ENCODE measurements at places on chromosomes 1 and 21. TPM values are rescaled to one million over a fixed set of nuclear protein-coding genes. Genes with fewer than 3 reads are reported as not detected.

Gene KCNT2
- total RNA-seq, result 0.79 TPM

Gene CYP4A11
- total RNA-seq, result not detected

Gene TNFSF18
- not detected for total RNA-seq

Gene ILDR2
- total RNA-seq, result 1.3 TPM

Gene CELA3B
- total RNA-seq, result 0.76 TPM

Gene MSH4
- 0.15 TPM for total RNA-seq

Gene KRTAP6-1
- not detected for total RNA-seq

Gene C4BPB
- total RNA-seq, result 5.0 TPM

Gene HSPA13
- 11.1 TPM for total RNA-seq

GRCh38 chr1:247331525-247332214 lies at the start of gene ZNF496:
TSS of gene ZNF496 (minus strand) at chr1:247331867. CDS start at chr1:247329578, 2,289 bp downstream.
- DNase-seq, result peak; percentile 77

GRCh38 chr1:39490596-39491145 lies 765 bp upstream of the BMP8A start:
- no peak for DNase-seq

- no peak for DNase-seq
These were observed 130.8 kb downstream of the NOS1AP start for GRCh38 chr1:162200096-162200847.

DNA sequence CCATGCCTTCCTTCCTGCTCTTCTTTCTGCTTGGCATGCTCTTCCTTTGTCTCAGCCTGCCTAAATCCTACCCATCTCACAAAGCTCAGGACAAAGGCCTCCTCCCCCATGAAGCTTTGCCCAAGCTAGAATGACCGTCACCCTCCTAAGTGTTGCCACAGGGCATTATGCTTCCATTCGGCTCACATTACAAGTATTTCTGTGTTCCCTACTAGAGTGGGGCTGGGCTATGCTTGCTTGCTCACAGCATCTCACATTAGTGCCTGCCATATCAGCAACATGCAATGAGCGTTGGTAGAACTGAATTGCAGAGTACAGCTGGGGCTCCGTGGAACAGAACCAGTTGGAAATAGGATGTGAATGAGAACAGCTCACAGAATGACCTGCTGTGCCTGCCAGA lies 82.8 kb downstream of the CD58 start:
- DNase-seq, result no peak

DNA sequence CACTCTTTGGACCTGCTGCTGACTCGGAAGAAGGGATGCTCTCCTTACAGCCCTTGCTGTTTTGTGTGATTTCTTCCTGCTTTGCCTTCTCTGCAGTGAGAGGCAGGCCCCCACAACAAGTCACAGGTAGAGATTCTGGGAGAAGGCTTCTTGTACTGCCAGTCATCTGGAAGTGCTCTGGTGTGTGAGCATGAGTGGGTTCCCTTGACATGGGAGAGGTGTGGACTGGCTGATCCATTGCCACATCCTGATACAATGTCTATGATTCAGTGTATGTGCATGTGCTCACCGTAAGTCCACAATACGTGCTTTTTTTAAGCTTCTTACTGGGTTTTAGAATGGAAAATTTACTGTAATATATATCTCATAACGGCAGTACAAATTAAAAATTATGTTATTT lies 46.0 kb upstream of the PLA2G4A start:
- no peak for DNase-seq

- no peak for DNase-seq
These were observed 123.5 kb upstream of the CXADR start for GRCh38 chr21:17389311-17389710.

DNA sequence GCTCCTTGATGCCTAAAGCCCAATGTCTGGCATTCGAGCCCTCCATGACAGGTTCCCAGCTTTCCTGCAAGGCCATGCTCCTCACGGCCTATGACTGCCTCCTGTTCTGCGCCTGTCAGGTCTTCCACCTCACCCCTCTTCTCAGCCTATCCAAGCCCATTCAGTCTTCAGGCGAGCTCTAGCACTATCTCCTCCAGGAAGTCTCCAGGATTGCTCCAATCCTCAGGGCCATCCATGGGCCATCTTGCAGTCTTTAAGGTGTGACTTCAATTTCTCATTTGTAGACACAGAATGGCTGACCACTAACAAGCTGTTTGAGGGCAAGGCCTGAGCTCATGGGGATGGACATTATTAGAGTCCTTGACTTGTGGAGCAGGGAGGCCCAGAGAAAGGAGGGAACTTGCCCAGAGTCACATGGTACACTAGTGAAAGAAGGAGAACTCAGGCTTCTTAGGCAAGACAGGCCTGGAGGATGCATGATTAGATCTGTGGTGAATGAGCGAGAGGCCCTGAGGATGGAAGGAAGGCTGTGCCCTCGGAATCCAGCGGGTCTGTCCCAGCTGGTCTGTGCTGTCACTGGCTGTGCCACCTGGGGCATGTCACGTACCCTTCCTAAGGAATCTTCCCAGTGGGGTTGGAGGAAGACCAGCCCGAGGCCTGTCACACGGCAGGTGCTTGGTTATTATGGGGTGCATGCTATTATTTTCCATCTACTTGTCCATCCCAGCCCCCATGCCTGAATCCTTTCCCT lies 1.2 kb upstream of the ACOT11 start:
- no peak for DNase-seq

- DNase-seq, result no peak
These were observed 934.2 kb downstream of the TTLL7 start for GRCh38 chr1:83064589-83065242.

DNA sequence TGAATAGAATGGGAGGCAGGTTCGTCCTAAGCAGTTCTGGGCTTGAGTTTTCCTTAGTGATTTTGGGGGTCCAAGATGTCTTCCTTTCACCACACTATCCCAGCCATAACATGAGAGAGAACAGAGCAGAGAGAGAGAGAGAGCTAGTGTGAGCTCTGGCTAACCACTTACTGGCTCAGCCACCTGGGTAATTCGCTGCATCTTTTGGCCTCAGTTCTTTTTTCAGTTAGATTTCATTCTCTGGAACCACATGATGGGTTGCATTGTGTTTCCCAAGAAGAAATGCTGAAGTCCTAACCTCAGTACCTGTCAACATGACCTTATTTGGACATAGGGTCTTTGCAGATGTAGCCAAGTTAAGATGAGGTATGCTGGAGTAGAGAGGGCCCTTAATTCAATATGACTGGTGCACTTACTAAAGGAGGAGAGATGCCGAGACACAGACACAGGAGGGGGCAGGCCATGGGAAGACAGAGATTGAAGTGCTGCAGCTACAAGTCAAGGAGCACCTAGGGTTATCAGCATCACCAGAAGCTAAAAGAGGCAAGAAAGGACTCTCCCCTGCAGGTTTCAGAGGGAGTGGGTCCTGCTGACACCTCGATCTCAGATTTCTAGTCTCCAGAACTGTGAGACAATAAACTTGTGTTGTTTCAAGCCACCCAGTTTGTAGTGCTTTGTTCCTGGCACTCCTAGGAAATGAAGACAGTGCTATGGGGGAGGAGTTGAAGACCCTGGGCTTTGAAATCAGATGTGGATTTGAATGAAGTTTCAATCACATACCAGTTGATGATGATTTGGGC lies 26.2 kb upstream of the TARBP1 start:
- DNase-seq, result no peak

GRCh38 chr1:155185783-155186066 lies 12.1 kb downstream of the TRIM46 start:
- DNase-seq, result no peak

- no peak for DNase-seq
These were observed 58.6 kb downstream of the MDM4 start for GRCh38 chr1:204574865-204575163.

- DNase-seq, result peak; percentile 93
These were observed 8.5 kb upstream of the MEX3A start for GRCh38 chr1:156090840-156091188.

DNA sequence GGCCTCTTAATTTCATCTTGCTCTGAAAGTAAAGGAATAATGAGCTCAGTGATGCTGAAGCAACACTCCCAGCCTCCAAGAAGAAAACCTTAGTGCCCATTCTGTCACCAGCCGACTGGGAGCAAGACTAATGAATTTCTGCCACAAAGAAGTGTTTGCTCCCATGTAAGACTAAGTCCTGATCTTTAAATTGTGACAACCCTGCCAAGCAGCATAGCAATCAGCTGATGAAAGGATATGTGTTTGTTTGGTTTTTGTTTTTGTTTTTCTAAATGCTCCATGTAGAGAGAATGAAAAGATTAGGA lies 113.7 kb upstream of the PALMD start:
- DNase-seq, result no peak

GRCh38 chr1:25642574-25643108 lies 26.1 kb downstream of the MAN1C1 start:
- peak; percentile 38 for DNase-seq

DNA sequence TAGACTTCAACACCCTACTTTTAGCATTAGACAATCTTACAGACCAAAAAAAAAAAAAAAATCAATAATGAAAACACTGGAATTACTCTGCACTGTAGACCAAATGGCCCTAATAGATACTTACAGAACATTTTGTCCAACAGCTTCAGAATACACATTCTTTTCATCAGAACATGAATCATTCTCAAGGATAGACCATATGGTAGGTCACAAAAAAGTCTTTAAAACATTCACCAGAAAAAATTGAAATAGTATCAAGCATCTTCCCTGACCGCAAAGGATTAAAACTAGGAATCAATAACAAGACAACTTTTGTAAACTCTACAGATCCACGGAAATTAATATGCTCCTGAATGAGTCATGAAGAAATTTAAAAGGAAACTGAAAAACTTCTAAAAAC lies 22.5 kb downstream of the ZNF670 start:
- no peak for DNase-seq

GRCh38 chr1:165300400-165300903 lies 56.1 kb downstream of the LMX1A start:
- DNase-seq, result no peak

GRCh38 chr21:39523399-39523798 lies 71.6 kb downstream of the SH3BGR start:
- peak; percentile 72 for DNase-seq

DNA sequence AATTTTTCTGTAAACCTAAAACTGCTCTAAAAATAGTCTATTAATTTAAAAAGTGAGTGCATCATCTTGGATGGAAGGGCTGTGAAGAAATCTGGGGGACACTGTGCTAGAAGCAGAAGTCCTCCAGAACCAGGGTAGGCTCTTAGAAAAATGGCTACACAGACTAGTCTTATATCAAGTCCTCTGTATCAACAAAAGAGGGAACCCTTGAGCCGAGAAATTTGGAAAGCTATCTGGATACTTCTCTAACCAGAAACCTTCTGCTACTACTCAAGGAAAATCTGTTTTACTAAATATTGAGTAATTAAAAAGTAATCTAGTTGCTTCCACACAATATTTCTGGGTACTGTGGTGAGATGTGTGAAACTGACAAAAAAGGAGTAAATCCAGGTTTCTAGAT lies 92.1 kb downstream of the WDR3 start:
- no peak for DNase-seq

GRCh38 chr21:25895565-25896205 lies 160.9 kb downstream of the GABPA start:
- DNase-seq, result no peak

- no peak for DNase-seq
These were observed 425.3 kb downstream of the DUSP10 start for GRCh38 chr1:221316491-221317056.

GRCh38 chr1:115068826-115069585 lies 20.3 kb downstream of the TSPAN2 start:
- no peak for DNase-seq

DNA sequence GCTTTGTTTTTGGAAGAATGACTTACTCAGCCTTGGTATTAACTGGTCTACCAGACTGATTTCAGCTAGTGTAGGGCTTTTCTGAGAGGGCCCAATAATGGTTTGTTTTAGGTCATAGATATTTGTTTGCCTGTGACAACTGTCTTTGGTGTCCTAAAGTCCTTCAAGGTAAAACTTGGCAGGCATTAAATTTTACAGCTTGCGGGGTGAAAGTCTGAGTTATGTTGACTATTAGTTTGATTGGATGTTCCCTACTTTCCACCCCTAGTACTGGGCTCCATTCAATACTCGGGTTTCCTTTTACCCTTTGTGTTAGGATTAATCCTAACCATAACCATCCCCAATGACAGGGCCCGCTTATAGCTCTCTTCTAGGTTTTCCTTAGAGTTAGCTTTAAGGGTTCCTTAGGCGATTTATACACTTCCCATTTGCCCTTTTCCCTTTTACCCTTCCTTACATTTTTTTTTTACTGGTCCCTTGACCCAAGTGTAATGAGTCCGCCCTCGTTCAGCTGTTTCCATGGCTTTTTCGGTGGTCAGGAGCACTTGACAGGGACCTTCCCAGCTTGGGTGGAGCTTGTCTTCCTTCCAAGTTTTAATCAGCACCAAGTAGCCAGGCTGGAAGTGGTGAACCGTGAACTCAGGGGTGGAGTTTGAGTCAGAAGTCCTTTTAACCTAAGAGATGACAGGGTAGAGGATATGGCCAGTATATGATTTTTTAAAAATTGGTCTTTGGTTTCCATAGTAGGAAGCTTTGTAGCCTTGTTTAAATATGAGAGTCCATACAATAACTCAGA lies 28.5 kb upstream of the LCE5A start:
- DNase-seq, result no peak

DNA sequence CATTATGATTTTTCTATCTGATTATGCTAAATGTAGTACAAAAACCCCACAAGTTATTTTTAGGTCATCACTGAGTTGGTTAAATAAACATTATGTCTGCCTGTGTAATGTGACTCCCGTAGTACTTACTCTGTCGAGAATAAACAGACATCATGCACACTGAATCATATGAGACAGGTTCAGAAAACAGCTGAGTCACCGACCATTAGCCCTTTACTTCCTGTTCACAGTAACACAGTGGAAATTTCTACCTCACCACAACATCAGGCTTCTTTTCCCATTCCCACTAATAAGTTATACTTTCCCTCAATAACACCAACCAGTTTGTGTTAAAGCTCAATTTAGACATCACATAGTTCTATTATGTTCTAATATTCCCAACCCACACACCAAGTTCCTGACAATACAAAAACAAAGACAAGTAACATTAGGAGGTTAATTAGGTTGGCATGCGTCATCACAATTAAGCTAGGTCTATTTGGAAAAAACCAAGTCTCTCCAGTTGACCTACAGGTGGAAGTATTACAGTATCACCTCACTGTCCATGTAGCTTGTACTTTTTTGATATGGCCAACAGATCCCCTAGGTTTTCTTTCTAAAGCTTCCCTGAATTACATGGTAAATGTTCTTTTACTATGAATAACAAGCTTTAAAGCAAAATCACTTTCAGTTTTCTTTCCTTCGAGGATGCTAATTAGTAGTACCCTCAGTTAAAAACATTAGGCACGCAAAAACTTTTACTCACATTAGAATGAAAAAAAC lies 154.2 kb downstream of the EIF4G3 start:
- DNase-seq, result peak; percentile 68

Data from left colon (tissue), 2 donors.